ENCODE measurements at places on chromosomes 5 and 9.

DNA sequence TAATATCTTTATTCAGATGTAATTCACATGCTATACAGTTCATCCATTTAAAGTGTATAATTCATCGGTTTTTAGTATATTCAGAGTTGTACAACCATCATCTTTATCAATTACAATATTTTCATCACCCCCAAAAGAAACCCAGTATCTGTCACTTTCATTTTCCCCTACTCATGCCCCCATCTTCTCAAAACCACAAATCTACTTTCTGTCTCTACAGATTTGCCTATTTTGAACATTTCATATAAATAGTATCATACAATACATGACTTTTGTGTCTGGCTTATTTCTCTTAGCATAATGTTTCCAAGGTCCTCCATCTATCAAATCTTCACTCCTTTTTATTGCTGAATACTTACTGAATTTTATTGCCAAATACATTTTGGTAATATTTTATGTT is 305.1 kb upstream of the SGCD start:
- no peaks in the 10 kb centered on the region for H3K4me1 ChIP-seq
- DNase-seq: no peak
- no peaks in the 10 kb centered on the region for H3K36me3 ChIP-seq

- no peak overlapping the region for H3K4me3 ChIP-seq
- H3K36me3 ChIP-seq: no peaks in the 10 kb centered on the region
- no peak for DNase-seq
- no peaks in the 10 kb centered on the region for H3K27me3 ChIP-seq
Observed at GRCh38 chr9:75812141-75812540, 78.3 kb upstream of the PCSK5 start.

GRCh38 chr9:134317790-134318414 is 8.4 kb upstream of the RXRA start:
- DNase-seq: peak; percentile 75
- no peak overlapping the region for H3K4me3 ChIP-seq
- H3K36me3 ChIP-seq: no peaks in the 10 kb centered on the region
- peaks cover 30% of the 10 kb centered on the region for H3K4me1 ChIP-seq

- DNase-seq: no peak
- no peak overlapping the region for H3K4me3 ChIP-seq
- H3K4me1 ChIP-seq: no peaks in the 10 kb centered on the region
- no peak overlapping the region for H3K27ac ChIP-seq
Observed at GRCh38 chr9:84061613-84062193, 81.1 kb downstream of the RMI1 start.

DNA sequence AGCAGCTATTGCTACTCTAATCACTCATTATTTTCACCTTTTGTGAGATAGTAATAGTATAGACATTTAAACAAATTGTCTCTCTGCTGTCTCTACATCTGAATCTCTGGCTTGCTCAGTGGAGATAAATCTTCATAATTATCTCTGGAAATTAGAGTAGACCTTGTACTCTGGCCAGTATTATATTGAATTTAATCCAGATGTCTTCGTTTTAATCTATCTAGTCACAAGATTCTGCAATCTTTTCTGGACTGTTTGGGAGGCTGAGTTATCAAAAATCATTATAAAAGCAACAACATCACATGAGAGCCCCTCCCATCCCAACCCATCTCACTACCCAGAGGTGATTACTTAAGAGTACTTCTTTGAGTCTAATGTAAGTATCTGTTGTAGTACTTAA is 19.0 kb downstream of the ARHGAP26 start:
- no peaks in the 10 kb centered on the region for H3K27me3 ChIP-seq
- no peak overlapping the region for H3K27ac ChIP-seq
- no peak overlapping the region for H3K4me3 ChIP-seq
- H3K36me3 ChIP-seq: no peaks in the 10 kb centered on the region
- DNase-seq: no peak

DNA sequence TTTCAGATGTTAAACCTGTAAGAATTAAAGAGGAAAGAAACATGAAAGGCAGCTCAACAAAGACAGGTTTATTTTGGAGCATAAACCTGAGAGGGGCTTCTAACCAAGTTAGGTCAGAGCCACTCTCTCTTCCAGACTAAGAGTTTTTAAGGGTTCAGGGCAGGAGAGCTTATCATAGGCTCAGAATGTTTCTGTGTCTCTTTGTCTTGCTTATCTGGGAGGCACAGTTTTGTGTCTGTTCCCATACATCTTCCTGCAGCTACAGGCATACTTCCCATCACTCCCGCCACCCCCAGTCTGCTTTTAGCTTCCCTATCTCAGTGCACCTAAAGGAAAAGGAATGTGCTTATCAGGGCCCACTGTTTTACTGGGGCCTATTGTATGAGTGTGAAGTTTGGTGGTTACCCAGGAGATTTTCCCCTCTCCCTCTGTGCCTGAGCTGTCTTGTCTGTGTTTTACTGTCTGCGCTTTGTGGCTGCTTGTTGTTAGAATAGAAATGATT is 21.9 kb downstream of the CD14 start:
- no peak for DNase-seq
- H3K4me3 ChIP-seq: no peak overlapping the region
- H3K4me1 ChIP-seq: peaks cover 11% of the 10 kb centered on the region
- H3K27ac ChIP-seq: no peak overlapping the region

- peak overlapping the region; percentile 28 for H3K4me3 ChIP-seq
- DNase-seq: peak; percentile 51
- no peaks in the 10 kb centered on the region for H3K36me3 ChIP-seq
Observed at GRCh38 chr5:15014809-15015208, 143.2 kb upstream of the ANKH start.

- DNase-seq: peak; percentile 70
- H3K27ac ChIP-seq: no peak overlapping the region
- no peaks in the 10 kb centered on the region for H3K27me3 ChIP-seq
Observed at GRCh38 chr5:154461531-154461930, 15.7 kb downstream of the SAP30L start.

GRCh38 chr5:80608731-80609130 is 38.7 kb upstream of the ANKRD34B start:
- H3K4me1 ChIP-seq: no peaks in the 10 kb centered on the region
- H3K27ac ChIP-seq: no peak overlapping the region
- H3K27me3 ChIP-seq: no peaks in the 10 kb centered on the region
- DNase-seq: no peak

DNA sequence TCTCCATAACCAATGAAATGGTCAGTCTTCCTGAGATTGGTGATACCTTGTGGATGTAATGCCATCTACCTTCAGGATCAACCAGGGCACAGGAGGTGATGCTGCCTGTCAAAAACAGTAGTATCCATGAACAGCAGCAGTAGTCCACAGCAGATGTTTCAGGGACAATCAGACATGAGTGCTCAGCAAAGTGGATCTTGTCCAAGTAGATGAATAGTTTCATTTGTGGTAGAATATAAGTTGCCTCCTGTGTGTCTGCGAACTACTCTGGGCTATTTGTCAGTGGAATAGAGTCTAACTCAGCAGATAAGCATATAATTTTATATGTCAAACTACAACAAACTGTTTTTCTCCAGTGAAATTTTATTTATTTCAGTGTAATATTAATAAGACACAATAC is 1860.1 kb upstream of the ACO1 start:
- H3K27me3 ChIP-seq: no peaks in the 10 kb centered on the region
- no peak overlapping the region for H3K27ac ChIP-seq
- no peak for DNase-seq
- H3K4me3 ChIP-seq: no peak overlapping the region

GRCh38 chr9:133505186-133505830 is 19.5 kb downstream of the MYMK start:
- H3K4me1 ChIP-seq: peaks cover 10% of the 10 kb centered on the region
- DNase-seq: peak; percentile 70
- H3K4me3 ChIP-seq: no peak overlapping the region
- H3K27me3 ChIP-seq: no peaks in the 10 kb centered on the region
